EL (cell line): ENCODE measurements at places on chromosomes 1 and 21.

- no peak for DNase-seq
These were observed 57.7 kb upstream of the ACTL8 start for GRCh38 chr1:17697458-17697857.

- peak; percentile 43 for DNase-seq
These were observed 21.6 kb downstream of the PSEN2 start for GRCh38 chr1:226891846-226892523.

GRCh38 chr1:172487550-172487949 lies 43.7 kb upstream of the PIGC start:
- DNase-seq, result no peak

DNA sequence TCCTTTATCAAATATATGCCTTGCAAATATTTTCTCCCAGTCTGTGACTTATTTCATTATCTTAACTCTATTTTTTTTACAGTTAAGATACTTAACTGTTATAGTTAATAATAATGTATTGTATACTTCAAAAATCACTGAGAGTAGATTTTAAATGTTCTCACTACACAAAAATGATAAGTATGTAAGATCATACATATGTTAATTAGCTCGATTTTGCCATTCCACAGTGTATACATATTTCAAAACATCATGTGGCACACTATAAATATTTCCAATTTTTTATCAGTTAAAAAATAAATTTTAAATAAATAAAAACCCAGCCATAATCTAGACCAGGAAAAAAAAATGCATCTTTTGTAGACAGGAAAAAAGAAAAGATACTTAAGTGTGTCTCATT lies 27.2 kb downstream of the CTTNBP2NL start:
- DNase-seq, result peak; percentile 21

DNA sequence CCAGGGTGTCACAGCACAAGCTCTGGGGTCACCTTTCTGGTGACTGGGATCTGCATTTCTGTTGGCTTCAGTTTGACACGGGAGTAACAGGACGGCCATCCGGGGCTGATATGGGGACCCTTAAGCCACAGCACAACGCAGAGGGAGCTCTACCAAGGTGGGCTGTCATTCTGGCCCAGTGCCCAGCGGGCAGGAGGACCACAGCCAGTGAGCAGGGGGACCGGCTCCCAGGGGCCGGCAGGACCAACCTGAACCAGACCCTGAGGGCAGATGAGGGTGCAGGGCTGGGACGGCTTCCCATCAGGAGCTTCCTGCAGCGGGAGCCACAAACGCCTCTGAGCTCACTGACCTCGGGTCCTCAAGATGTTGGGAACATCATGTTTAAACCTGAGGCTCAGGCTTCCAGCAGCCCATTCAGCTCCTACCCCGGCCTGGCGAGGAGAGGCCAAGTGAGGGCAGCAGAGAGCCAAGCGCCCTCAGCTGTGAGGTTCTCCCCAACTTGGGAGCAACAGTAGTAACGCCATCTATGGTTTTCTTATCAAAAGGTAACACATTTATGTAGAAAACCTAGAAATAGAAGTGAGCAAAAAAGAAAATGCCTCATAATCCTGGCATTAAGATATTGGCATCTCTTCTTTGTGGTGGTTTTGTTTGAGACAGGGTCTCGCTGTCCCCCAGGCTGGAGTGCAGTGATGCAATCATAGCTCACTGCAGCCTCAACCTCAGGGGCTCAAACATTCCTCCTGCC lies 26.8 kb downstream of the TMEM201 start:
- DNase-seq, result peak; percentile 50

DNA sequence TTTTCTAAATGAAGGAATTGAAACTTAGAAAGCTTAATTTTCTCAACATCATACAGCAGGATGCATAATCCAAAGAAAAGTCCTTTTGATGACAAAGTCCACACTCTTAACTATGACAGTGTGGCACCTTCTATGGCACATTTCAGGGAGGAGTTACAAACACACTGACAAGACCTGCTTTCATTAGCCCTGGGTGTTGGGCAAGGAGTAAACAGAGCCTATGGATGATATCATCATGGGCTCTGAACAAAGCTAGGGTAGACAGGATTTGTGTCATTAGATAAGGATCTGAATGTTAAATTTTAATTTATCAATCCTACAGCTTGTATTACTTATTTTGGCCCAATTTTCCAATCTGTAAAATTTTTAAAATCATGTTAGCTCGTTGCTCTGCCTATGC lies 62.6 kb upstream of the DENND1B start:
- peak; percentile 7 for DNase-seq

- DNase-seq, result peak; percentile 11
These were observed 344.8 kb downstream of the CHRM3 start for GRCh38 chr1:239731082-239731748.

GRCh38 chr1:21586222-21586621 lies 77.0 kb downstream of the ALPL start:
- no peak for DNase-seq

DNA sequence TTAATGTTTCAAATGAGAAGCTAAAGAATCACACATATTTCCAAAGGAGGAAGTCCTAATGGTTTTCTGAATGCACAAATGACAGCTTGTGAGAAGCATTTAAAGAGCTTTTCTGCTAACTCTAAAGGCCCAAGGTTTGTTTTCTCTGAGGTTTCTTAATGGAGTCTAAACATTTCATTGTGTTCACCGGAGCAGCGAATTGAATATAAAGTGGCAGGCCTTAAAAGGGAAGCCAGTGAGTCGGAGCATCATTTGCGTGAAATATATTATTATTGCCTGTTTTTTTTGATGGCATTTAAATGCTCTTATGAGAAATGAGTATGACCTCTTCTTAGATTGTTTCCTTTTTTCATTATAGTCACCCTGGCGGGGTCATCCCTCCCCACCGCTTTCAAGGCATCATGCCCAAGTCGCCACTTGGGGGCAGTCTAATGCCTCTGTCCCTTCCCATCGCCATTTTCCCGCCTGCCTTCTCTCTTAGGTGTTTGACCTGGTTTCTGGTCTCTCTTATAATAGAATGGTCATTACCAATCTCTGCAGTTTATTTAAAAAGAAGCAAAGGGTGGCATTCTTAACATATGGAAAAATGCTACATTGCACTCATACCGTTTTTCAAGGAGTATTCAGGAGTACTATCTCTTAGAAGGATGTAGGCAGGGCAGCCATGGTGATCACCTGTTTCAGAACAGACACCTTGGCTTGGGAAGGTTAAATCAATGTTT lies 25.3 kb upstream of the OVAAL start:
- DNase-seq, result peak; percentile 58

DNA sequence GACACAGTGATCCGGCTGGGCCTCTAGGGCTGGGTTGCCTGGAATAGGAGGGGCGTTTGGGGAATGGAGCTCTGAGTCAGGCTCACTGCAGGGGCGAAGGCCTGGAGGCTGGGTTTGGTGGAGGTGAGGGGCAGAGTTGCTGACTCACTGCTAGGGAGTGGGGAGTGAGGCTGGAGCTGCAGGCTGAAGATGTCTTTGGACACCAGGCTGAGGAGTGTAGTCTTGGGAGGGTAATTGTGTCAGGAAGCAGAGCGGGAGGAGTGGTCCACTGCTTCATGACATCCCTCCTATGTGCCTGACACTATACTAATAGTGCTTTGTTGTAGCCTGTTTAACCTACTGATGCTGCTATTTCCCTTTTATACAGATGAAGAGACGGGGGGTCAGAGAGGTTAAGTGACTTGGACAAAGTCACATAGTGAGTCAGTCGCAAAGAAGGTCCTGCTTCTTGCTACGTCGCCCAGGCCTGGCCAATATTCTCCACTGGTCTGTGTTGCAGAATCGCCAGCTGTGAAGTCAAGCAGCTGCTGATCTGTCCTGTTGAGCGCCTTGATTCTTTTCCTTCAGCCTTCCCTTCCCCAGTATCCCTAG lies 13.6 kb downstream of the ACTL8 start:
- peak; percentile 96 for DNase-seq

- no peak for DNase-seq
These were observed 39.5 kb upstream of the CR2 start for GRCh38 chr1:207414606-207415108.

GRCh38 chr1:230054092-230054749 lies 12.8 kb upstream of the GALNT2 start:
- DNase-seq, result no peak

- DNase-seq, result no peak
These were observed 281.4 kb downstream of the HHIPL2 start for GRCh38 chr1:222266223-222267196.

DNA sequence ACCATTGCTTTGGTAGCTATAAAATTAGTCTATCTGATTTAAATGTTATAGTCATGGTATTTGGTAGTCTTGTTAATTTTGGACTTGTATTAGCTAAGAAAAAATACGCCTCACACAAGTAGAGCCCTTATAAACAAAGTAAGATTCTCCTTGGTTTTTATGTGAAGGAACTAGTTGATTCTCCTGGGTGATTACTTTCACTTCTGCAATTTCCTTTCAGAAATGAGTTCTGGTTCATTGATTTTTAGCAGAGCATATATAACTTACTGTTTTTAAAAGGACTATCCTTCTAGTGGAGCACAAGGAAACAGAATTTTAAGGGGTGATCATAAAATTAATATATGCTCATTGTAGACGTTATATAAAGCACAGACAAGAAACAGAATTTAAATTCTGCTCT lies 120.1 kb downstream of the BACH1 start:
- DNase-seq, result no peak

DNA sequence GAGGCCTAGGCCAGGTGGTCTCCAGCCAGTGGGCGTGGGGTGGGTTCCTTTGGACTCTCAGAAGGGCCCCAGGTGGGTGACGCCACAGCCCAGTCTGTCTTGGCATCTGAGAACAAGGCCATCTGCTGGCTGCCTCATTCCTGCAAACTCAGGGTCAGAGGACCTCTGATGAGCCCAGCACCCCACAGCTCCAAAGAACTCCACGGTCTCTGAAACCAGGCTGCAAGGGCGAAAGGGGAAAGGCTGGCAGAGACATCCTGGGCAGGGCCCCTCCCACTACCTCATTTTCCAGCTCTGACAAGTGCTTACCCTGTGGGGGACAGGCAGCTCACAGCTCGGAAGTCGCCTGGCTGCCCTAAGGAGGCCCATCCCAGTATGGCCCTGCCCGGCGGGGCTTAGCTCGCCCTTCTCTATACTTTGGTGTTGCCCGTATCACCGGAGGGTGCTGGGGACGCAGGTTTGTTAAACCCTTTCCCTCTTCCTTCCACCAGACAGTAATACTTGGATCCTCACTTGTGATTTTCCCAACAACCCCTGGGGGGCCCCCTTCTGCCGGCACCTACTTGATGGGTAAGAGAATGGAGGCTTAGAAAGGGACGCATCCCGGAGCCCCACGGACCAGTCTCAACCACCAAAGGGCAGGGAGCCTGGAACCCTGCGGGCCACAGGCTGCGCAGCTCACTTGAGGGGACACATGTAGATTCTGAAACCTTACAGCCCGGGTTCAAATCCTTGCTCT lies 10.9 kb upstream of the EDN2 start:
- peak; percentile 52 for DNase-seq
